ENCODE measurements at places on chromosomes 5 and 9. TPM values are rescaled to one million over a fixed set of nuclear protein-coding genes. Genes with fewer than 3 reads are reported as not detected.

DNA sequence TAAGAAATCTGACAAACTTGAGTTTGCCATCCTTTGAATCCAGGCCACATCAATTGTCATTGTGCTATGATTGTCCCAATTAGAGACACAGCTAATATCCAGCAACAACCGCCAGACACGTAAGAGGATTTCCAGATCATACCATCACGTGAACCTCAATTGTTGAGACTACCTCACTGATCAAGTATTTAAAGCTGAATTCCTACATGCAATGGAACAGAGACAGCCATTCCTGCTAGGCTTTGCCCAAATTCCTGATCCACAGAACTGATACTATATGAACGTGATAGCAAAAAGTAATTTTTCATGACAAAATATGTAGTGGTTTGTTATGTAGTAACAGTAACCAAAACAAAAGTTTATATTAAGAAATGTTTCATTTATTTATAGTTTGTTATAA is 657.7 kb downstream of the PRR16 start:
- no peaks in the 10 kb centered on the region for H3K36me3 ChIP-seq
- H3K27ac ChIP-seq, result no peak overlapping the region
- no peaks in the 10 kb centered on the region for H3K27me3 ChIP-seq
- no peaks in the 10 kb centered on the region for H3K4me1 ChIP-seq

SELENOP gene
- total RNA-seq, result 2,612 TPM

- no peaks in the 10 kb centered on the region for H3K27me3 ChIP-seq
- H3K4me1 ChIP-seq, result no peaks in the 10 kb centered on the region
- no peak for DNase-seq
- no peak overlapping the region for H3K27ac ChIP-seq
- no peaks in the 10 kb centered on the region for H3K36me3 ChIP-seq
- H3K4me3 ChIP-seq, result no peak overlapping the region
These were observed 206.1 kb downstream of the SLIT3 start for GRCh38 chr5:169094586-169095409.

GRCh38 chr5:80933036-80933435 is 27.1 kb upstream of the RASGRF2 start:
- no peak overlapping the region for H3K4me3 ChIP-seq
- H3K27me3 ChIP-seq, result no peaks in the 10 kb centered on the region
- DNase-seq, result no peak
- H3K27ac ChIP-seq, result no peak overlapping the region
- H3K36me3 ChIP-seq, result no peaks in the 10 kb centered on the region

PCSK5 gene
- total RNA-seq, result 4.3 TPM

DNA sequence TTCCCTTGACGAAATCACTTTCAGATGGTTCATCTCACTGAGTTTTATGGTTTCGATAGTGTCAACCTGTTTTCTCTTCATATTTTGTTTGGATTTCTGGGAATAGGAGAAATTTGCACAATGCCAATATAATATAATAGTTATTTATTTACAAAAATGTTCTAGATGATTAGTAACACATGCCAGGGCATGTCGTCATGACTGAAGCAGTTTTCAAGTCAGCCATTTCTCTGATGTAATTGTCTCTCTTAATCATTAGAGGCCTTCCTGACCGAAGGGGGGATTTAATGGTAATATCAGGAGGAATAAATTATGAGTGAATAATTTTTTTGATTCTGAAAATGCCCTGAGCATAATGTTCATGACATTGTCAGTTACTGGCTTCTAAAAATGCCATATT is 246.5 kb upstream of the ATP10B start:
- no peak overlapping the region for H3K27ac ChIP-seq
- no peak overlapping the region for H3K4me3 ChIP-seq
- no peaks in the 10 kb centered on the region for H3K4me1 ChIP-seq
- H3K27me3 ChIP-seq, result no peaks in the 10 kb centered on the region
- no peak for DNase-seq
- no peaks in the 10 kb centered on the region for H3K36me3 ChIP-seq

- no peak for DNase-seq
- H3K4me3 ChIP-seq, result no peak overlapping the region
- no peaks in the 10 kb centered on the region for H3K27me3 ChIP-seq
- no peak overlapping the region for H3K27ac ChIP-seq
- no peaks in the 10 kb centered on the region for H3K36me3 ChIP-seq
These were observed 6.7 kb downstream of the SLC4A9 start for GRCh38 chr5:140366589-140367255.

GRCh38 chr9:21964925-21965385 is 29.2 kb downstream of the CDKN2A start:
- no peak overlapping the region for H3K27ac ChIP-seq
- H3K27me3 ChIP-seq, result no peaks in the 10 kb centered on the region
- no peaks in the 10 kb centered on the region for H3K36me3 ChIP-seq
- peak; percentile 66 for DNase-seq

FAM153A gene
- 2.4 TPM for total RNA-seq

CSNK1A1 gene
- total RNA-seq, result 82.8 TPM

- H3K27ac ChIP-seq, result peak overlapping the region; percentile 69
- H3K36me3 ChIP-seq, result no peaks in the 10 kb centered on the region
- H3K27me3 ChIP-seq, result no peaks in the 10 kb centered on the region
- peaks cover 33% of the 10 kb centered on the region for H3K4me1 ChIP-seq
- H3K4me3 ChIP-seq, result peak overlapping the region; percentile 66
- peak; percentile 84 for DNase-seq
These were observed 42.8 kb upstream of the STXBP1 start for GRCh38 chr9:127568971-127569885.

- H3K27ac ChIP-seq, result no peak overlapping the region
- DNase-seq, result no peak
- no peaks in the 10 kb centered on the region for H3K27me3 ChIP-seq
- H3K4me1 ChIP-seq, result no peaks in the 10 kb centered on the region
- H3K4me3 ChIP-seq, result no peak overlapping the region
- H3K36me3 ChIP-seq, result no peaks in the 10 kb centered on the region
These were observed 58.8 kb upstream of the RNF130 start for GRCh38 chr5:180130291-180130869.

DNA sequence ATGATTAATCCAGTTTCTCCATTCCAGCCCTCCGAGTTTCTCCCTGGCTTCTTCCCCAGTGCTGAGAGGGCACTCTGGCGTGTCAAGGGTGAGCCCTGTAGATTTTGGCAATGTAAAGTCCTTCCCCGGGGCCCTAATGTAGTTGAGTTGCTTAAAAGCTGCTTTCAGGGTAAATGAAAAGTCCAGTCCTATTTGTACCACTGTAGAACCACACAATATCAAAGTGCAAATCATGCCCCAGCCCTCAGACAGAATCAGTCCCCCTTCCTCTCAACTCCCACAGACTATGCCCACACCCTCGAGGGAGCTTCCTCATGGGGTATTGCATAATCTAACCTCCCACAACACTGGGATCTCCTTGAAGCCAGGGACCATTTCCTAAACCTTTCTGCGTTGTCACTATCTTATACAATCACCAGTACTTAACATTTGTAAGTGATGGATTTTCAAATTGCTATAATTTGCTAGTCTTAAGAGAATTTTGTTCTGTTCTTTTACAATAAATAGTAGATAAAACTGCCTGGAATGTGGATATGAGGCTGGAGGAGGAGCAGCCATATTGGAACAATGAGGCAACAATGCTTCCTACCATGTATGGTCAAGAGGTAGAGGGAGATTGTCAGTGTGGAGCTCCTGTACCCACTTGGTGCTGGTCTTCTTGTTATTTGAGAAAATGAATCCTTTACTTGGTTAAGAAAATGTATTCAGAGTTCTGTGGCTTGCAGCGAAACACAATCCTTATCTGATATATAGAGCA is 34.4 kb downstream of the ZNF366 start:
- no peaks in the 10 kb centered on the region for H3K36me3 ChIP-seq
- no peak overlapping the region for H3K4me3 ChIP-seq
- no peaks in the 10 kb centered on the region for H3K4me1 ChIP-seq
- no peak for DNase-seq
- no peak overlapping the region for H3K27ac ChIP-seq
- H3K27me3 ChIP-seq, result no peaks in the 10 kb centered on the region

DNA sequence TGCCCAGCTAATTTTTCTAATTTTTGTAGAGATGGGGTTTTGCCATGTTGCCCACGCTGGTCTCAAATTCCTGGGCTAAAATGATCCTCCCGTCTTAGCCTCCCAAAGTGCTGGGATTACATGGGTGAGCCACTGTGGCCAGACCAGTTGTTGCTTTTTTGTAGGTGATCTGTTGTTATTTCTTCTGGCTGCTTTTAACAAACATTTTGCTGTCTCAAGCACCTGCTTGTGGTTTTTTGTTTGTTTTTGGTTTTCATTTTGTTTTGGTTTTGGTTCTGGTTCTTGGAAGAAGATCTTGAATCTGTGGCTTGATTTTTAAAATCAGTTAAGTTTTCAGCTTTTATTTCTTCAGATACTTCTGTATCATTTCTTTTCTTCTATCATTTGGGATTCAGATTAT is 21.1 kb downstream of the ERCC6L2 start:
- H3K27ac ChIP-seq, result no peak overlapping the region
- DNase-seq, result no peak
- no peaks in the 10 kb centered on the region for H3K36me3 ChIP-seq

SLC6A18 gene
- not detected for total RNA-seq

TGFBI gene
- 55.2 TPM for total RNA-seq

SURF1 gene
- total RNA-seq, result 40.3 TPM

C9orf50 gene
- not detected for total RNA-seq

GRCh38 chr9:99814359-99814758 is 7.3 kb upstream of the NR4A3 start:
- no peak for DNase-seq
- no peak overlapping the region for H3K27ac ChIP-seq
- H3K4me3 ChIP-seq, result no peak overlapping the region
- H3K36me3 ChIP-seq, result no peaks in the 10 kb centered on the region

TOR1A gene
- total RNA-seq, result 24.0 TPM

DNA sequence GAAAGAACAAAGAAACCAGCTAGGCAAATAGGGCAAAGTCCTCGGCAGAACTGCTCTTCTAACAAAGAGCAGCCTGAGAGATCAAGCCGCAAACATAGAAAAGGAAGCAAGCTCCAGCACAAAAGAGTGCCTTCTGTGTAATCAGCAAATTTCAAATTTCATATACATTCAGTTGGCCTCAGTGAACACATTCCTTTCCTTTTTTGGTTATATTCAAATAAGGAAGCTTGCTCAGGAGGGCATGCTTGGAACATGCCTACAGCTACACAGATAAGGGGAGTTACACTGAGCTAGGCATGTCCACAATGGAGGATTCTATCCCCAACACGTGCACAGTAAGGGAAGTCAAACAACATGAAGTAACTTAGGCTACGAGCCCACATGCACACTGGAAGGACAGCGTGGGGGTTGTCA is 23.4 kb downstream of the IL33 start:
- H3K36me3 ChIP-seq, result no peaks in the 10 kb centered on the region
- no peak overlapping the region for H3K4me3 ChIP-seq
- no peaks in the 10 kb centered on the region for H3K4me1 ChIP-seq
- no peaks in the 10 kb centered on the region for H3K27me3 ChIP-seq
- H3K27ac ChIP-seq, result no peak overlapping the region
- DNase-seq, result no peak

DNA sequence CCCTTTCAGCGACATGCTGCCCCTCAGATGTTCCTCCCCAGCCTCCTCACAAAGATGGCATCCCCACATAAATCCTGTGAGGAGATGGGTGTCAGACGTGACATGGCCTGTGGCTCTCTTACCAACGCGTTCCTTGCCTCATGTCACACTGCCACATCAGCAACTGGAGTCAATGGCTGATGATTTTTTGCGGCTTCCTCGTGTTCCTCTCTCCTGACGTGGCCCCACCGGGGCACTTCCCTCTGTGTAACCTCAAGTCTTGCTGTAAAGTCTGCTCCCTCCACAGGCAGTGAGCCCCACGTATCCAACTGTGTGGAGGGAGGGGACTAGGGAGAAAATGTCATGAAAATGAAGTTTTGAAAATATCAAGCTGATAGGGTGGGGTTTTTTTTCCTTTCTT is 53.2 kb upstream of the SHISAL2B start:
- no peak overlapping the region for H3K4me3 ChIP-seq
- H3K27me3 ChIP-seq, result no peaks in the 10 kb centered on the region
- H3K4me1 ChIP-seq, result no peaks in the 10 kb centered on the region

DNA sequence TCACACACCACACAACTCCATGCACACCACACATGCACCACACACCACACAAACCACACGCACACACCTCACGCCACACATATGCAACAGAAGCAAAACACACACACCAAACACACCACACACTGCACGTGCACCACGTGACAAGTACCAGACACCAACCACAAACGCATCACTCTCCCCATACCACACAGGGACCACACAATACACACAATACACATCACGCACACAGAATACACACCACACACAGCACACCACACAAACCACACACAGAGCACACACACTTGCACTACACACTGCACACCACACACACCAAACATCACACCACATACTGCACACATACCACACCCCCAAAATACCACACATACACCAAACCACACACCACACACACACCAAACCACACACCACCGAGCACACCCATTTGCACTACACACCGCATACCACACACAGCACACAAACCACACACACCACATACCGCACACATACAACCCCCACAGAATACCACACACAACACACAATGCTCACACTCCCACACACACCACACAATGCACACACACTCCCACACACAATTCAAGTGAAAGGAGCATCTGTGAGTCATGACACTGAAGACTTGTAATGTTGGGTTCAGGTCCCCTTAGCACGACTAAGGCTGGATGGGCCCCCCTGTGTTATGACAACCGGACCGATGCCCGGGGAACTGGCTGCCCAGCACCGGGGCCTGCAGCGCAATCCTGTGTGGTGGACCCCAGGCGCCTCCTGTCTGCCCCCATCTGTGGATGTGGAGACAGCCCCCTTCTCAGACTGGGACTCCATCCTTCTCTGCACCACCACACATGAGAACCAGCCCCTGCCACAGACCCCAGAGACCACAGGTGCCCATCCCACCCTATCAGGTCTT is 6.0 kb upstream of the ZDHHC11 start:
- no peak overlapping the region for H3K4me3 ChIP-seq
- no peaks in the 10 kb centered on the region for H3K4me1 ChIP-seq
- H3K36me3 ChIP-seq, result no peaks in the 10 kb centered on the region
- peak; percentile 11 for DNase-seq
- H3K27ac ChIP-seq, result no peak overlapping the region

C5orf52 gene
- not detected for total RNA-seq

DNA sequence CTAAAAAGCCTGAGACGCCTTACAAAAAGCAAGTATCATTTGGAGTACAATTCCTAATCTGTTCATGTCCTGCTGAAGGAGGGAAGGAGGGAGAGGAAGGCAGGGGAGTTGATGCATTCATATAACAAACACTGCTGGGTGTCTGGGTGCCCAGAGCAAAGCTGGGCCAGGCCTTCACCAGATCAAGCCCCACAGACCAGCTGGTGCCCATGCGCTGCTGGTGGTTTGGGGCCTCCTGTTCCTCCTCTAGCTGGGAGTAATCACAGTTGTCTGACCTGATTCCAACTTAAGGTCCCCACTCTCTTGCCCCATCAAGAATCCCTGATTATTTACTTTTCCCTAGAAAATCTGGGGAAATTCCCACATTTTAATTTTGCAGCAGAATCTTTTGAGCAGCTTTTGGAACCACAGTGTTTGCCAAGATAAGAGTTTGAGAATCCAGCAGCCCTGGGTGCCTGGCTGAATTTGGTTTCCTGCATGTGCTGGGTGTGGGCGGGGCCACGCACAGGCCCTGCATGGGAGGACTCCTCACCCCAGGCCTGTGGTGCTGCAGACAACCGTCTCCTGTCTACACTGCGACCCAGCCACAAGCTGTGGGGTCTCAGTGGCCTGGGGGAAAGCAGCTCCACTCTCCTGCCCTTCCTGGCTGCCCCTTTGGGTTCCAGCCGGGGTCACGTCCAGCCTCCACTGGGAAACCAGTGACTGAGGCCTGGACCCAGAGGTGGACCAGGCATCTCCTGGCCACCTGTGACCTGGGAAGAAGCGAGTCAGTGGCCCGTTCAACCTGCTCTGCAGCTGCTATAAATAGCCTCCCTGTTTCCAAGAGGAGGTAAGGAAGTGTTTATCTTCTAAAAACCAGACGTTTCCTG is 47.5 kb downstream of the NEURL1B start:
- no peaks in the 10 kb centered on the region for H3K27me3 ChIP-seq
- no peak overlapping the region for H3K4me3 ChIP-seq
- H3K4me1 ChIP-seq, result no peaks in the 10 kb centered on the region
- no peak overlapping the region for H3K27ac ChIP-seq
- H3K36me3 ChIP-seq, result no peaks in the 10 kb centered on the region
